ENCODE measurements at places on chromosomes 6 and 20.

DNA sequence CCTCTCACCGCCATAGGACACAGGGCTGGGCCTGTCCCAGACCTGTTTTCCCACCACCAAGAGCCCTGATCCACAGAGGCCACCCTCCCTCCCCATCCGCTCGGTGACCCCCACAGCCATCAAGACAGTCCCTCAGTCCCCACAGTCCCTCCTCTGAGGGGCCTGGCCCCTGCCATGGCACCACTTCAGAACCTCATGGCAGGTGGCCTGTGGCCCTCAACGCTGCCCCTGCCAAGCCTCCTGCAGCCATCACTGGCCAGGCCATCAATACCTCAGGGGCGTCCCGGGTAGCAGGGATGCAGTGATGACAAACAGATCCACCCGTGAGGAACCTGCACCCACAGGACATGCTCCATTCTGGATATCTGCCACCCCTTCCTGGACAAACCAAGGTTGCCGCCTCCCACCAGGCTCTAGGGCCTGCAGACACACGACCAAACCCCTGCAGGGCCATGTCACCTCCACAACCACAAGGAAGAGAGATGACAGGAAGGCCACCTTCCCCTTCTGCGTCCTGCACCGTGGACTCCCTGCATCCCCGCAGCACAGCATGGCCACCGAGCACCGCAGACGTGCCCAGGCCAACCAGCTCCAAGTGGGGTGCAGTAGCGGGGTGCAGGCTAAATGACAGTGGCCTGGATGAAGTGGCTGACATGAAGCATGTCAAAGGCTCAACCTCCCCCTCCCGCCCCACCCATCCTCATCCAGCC, 14.0 kb downstream of the TAF4 start:
- no peak for DNase-seq

DNA sequence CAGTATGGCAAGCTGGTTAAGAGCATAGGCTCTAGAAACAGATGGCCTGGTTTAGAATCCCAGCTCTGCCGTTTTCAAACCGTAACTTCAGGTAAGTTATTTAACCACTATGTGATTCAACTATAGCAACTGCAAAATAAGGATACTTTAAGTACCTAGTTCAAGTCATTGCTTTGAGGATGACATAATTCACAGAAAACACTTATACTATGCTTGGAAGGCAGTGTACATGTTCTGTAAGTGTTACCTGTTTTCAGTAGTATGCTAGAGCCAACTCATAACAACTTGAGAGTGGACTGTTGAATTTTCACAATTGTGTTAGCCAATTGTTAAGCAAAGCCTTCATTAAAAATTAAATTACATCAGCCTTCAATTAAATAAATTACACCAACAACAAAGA, 134.8 kb upstream of the BEND6 start:
- no peak for DNase-seq

GRCh38 chr6:145350928-145351327, 384.4 kb downstream of the EPM2A start:
- DNase-seq, result no peak

DNA sequence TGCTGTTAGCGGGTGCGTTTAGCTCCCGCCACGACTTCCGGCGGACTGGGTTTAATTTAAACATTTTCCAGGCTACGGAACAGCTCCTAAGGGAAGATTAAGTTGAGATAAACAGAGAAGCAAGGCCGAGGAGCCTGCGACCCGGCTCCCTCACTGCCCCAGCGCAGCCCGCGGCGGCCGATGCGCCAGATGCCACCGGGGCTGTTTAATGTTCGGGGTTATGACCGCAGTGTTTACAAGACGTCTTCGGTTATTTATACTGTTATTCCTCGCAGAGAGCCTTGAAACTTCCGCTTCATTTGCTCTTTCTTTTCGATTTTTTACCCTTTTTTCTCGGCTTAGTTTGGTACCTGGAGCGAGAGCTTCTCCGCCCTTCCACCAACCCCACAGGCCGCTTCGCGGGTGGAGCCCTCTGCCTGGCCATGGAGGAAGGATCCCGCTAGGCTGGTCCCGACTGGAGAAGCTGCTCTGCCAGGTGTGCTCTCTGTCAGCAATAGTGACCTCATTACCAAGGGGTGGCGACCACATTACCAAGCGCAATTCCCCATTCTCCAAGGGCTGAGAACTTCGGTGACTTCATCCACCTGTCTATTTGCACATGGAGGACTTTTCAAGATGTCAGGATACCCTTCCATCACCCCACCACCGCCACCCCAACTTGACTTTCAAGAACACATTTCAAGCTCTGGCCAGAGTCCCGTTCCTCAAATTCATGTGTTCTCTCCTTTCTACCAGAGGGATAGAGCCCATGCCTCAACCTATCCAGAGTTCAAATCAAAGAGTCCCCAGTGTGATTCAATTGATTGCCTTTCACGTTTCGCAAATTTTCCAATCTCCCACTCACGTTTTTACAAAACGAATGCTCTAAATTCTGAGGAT, 4.1 kb downstream of the TCF21 start:
- DNase-seq, result peak; percentile 45

DNA sequence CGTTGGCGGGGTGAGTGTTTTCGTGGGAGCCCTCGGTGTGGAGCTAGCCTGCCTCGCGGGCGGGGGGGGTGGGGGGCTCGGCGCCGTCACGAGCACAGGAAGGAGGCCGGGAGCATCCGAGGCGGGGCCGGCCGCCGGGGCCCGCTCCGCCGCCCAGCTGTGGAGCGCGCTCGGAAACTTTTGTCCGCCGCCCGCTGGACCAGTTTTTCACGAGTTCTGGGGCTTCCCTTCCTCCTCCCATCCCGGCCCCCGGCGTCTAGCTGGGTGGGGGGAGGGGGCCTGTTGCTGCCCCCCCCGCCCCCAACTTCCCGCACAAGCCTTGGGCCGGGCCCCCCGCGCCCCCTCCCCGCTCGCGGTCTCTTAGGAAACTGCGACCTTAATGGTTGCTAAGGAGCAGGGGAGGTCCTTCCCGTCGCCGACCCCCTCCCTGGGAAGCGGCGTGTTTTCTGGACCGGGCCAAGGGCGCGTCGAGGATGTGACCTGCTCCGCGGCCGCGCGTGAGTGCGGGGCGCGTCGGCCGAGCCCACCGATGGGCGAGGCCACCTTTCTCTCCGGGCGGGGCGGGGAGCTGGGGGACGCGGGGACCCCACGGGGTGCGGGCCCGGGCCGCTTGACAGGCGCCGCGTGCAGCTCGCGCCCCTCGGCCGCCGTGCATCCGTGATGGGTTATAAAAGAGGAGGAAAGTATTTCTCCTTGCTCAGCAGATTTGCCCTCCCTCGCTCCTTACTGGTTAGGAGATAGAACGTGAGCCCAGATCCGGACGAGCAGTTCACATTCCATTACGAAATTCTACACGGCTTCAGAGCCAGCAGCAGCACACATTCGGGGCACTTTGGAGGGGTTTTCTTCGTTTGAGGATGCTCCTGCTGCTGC, 1.4 kb downstream of the RREB1 start:
- peak; percentile 64 for DNase-seq

Measured in DMS53 (cell line).